ENCODE measurements at places on chromosomes 11 and 22.

DNA sequence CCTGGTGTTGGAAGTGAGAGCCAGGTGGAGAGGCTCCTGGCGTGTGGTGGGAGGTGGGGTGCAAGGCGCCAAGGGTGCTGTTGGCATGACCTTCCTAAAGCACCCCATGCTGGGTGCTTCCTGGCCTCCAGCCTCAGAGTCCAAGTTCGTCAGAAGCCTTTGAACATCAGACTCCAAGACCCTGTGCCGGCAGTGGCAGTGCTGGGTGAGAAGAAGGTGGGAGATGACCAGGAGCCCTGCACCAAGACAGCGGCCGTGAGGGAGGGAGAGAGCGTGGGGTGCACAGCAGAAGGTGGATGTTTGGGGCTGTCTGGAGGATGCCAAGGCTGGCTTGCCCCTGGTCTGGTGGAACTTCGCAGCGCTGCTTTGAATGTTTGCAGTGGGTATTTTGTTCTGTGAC is 29.7 kb upstream of the PARVB start:
- DNase-seq: no peak

- no peak for DNase-seq
These were observed 17.8 kb downstream of the LIF start for GRCh38 chr22:30228509-30229359.

- no peak for DNase-seq
These were observed 15.1 kb upstream of the PAMR1 start for GRCh38 chr11:35540526-35540925.

DNA sequence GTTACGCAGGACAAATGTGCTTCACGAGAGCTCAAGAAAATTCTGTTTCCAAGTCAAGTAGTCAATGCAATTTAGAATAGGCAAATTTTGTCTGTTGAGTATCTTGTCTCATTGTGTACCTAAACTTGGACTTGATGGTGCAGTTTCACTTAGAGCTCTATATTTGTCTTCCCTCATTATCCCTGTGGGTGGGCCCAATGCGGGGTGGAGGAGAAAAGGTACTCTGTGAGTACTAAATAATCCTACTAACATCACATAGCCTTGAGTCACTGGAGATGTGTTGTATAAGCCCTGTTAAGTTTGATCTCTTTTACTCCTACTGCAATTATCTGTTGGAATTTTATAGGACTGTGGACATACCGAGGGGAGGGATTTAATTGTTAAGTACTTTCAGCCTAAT is 331.2 kb downstream of the METTL15 start:
- DNase-seq: no peak

DNA sequence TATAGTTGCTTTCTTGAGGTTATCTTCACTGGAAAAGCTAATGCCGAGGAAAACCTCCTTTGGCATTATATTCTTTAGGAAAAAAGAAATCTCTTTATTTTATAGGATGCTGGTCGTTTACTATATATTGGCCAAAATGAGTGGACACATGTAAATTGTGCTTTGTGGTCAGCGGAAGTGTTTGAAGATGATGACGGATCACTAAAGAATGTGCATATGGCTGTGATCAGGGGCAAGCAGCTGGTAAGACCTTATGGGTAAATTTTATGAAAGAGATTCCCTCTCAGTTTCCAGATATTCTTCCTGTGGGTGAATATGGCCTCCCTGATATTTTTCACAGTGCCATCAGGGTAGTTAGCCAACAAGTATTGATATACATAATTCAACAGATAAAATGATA is 29.4 kb upstream of the TTC36 start:
- no peak for DNase-seq

All from stimulated activated CD8-positive, alpha-beta memory T cell treated with anti-CD3 and anti-CD28 coated beads, Interleukin-12 subunit alpha, Interleukin-12 subunit beta, amount 100 ng/mL, for 1 hour (primary cell).